ENCODE measurements at places on chromosomes 7 and 10.

DNA sequence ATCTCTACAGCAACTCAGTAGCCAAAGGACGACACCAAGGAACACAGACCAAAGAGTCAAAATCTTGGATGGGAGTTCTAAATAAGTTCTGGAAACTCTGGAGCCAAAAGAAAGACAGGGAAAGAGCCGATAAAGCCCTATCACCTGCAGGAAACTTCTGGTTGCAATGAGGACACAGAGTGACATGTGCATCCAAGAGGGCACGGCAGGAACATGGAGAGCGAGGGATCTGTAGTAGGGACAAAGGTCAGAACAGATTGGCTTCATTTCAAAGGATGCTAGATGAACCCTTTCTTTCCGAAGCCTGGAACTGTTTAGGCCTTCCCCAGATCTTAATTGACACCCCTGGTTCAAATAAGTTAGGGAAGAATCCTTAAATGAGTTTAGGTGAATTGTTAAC, 39.5 kb downstream of the CACNA2D1 start:
- DNase-seq: no peak

GRCh38 chr7:50281680-50282445, 22.7 kb upstream of the IKZF1 start:
- DNase-seq: no peak

- no peak for DNase-seq
Measured at GRCh38 chr10:124559372-124560132, 97.9 kb downstream of the LHPP start.

GRCh38 chr7:17681965-17682364, 258.3 kb downstream of the SNX13 start:
- DNase-seq: no peak

DNA sequence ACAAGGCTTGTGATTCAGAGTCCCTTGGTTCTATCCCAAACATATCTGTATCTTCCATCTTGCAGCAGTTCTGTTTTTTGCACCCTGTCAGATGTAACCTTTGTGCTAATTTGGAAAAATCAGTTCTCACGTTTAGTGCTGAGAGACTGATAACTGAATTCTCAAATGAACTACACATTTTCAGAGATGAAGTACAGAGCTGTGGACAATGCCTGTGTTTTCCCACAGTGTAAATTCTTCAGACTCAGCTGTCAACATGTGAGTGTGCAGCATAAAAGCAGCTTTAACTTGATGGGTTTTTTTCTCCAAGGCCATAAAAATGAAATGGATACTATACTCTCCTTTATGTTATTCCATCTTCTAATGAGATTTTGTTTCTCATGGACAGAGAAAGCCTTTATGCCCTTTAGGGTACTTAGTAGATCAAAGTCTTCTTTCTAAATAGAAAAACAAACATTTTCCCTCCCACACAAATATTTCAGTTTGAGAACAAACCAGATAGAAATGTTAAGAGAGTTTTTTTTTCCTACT, 150.9 kb downstream of the SEMA3A start:
- no peak for DNase-seq

GRCh38 chr7:112752576-112752975, 37.6 kb downstream of the TMEM168 start:
- no peak for DNase-seq

DNA sequence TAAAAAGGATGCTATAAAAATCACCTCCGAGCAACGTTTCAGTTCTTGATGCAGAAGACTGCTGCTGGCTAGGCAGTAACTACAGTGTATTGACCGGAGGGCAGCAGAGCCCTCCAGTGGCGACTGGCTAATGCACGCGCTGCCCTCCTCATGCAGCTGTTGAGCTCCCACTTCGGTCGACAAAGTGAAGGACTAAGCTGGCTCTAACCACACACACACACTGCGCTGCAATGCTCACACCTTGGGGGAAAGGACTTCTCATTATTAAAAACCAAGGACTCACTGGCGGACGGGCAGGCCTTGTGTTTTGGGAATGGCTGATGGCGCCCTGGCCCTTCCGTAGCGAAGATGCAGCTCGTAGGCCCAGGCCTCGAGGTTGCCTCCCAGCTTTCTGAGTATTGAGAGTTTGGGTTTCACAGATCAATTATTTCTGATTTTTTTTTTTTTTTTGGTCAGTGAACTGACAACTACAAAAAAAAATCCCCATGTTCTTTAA, 120.9 kb upstream of the DIP2C start:
- DNase-seq: no peak

DNA sequence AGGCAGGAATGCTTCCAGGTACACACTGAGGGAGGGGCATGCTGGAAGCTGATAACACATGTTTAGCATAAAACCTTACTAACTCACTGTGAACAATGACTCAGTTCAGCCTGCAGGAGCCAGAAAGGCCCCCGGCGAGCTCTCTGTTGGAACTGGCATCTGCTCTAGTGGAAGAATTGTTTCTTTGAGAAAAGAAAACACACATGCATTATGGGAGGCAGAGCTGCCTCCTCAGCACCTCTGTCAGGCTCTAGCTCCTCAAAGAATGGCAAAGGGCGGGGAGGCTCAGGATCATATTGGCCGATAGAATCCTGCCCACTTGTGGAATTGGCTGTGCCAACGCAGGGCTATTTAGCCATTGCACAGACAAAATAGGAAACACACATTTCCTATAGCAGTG, 338.3 kb downstream of the CXCL12 start:
- no peak for DNase-seq

DNA sequence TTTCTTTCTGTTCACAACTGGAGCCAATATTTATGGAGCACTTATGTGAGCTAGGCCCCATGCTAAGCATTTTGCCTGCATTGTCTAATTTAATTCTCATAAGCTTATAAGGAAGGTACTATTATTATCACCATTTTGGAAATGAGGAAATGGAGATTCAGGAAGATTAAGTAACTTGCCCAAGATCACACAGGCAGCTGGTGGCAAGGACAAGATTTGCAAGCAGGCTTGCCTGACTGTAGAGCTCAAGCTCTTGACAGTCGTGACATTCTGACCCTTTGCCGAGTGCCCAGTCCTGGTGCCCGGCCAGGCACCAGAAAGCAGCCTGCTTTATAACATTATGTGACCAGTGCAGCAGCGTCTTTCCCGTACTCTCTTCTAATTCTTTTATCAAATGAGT, 38.2 kb downstream of the WNT2 start:
- DNase-seq: no peak

GRCh38 chr10:58554316-58554715, 41.6 kb downstream of the BICC1 start:
- DNase-seq: no peak

GRCh38 chr7:88314061-88314491, 7.4 kb upstream of the STEAP4 start:
- no peak for DNase-seq

DNA sequence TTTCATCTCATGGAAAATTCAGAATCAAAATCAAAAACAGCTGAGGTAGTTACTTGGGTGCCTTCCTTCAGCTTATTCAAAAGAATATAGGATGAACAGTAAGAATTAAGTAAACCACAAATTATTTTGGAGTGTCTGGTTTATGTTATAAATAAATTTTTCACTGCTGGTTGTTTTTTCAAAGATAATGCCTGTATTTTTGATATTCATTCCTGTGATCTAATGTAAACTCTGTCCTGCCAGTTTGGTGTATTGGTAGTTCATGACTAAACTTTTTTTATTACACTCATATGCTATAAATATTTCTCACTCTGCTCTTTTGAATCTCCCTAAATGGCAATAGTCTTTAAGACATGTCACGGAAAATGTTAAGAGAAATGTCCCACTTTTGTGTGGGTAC, 11.6 kb upstream of the RAB11FIP2 start:
- no peak for DNase-seq

DNA sequence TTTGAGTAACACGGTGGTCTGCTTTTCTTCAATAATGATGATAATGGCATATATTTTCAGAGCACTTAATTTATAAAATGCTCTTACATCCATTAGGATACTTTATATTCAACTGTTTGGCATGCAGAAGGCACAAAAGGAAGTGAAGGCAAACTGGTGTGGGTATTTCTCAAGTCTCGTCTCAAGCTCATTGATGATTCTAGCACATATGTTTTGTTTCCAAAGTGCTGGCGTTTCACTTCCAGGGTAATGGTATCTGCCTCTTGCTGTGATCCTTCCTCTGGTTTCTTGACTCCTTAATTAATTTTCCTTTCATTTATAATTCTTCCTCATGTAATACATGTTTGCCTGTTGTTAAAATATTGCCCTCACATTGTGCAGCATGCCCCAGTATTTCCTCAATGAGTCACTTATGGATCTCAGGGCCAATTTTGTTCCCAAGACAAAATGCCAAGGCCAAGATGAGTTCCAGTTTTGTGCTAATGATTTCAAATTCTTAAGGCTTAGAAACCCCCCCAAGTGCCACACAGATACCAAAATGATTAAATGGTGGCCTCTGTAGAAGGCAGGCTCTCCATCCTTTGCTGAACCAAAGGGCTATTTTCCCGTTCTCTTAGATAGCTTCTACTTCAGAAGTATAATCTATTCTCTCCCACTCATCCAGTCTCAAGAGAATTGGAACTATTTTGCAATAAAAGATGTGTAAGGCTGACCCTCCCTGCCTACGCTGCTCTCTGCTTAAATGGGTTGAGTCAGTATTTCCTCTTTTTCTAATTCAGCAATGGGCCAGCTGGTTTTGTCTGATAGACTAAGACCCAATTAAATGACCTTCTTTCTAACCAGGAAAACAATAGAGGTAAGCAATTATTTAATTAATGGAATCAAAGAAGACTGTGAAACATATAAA, 171.2 kb downstream of the ZNF365 start:
- DNase-seq: no peak

GRCh38 chr7:13992596-13992964, 3.1 kb upstream of the ETV1 start:
- DNase-seq: no peak

GRCh38 chr7:137975768-137976167, 26.1 kb downstream of the CREB3L2 start:
- DNase-seq: no peak

DNA sequence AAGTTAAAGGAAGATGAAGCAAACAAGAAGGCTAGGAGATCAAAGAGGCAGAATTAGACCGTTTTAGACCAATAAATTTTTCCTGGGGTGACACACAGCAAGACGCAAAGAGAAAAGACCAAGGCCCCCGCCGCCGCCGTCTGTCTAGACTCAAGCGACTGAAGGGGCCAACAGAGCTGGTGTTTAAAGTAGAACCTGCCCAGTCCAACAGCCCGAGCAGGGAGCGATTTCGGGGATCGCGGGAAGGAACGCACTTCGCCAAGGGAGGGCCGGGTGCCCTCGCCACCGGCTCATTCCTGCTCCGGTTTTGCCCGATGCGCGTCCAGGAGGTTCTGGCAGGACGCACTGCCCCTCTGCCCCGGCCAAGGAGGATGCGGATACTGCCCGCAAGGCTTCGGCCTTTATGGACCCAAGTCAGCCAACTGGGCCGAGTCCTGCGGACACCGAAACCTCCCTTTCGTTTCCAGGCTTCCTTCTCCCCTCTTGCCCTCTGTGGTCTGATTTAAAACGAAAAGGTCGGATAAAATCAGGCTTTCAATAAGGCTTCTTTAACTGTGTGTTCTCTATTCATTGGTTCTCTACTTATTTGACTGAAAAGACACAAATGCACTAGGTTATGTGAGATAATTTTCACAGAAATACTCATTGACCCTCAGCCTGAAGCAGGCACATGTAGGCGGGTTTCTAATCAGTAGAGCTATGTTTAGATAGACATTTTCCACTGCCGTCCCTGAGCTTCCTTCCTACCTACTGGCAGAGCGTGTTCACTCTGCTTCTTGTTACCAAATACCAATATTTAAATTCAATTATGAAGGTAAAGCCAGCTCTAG, 2.2 kb upstream of the HOXA7 start:
- DNase-seq: no peak

GRCh38 chr7:26331789-26332188, 40.1 kb downstream of the SNX10 start:
- DNase-seq: no peak

DNA sequence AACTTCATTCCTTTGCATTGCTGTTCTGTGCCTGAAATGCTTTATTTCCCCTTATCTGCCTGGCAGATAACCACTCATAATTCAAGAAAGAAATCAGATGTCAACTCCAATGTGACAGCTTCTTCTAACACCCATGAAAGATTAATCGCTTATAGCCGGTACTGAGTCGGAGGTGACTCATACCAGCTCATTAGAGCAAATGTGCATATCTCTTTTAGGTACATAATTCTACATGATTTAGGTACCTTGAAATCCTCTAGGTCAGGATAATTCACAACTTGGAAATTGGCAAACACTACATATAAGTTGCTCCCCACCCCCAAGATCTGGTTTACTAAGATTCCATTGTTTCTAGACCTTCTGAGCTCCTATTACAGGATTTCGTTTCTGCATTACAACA, 554.4 kb upstream of the SORCS1 start:
- no peak for DNase-seq

GRCh38 chr7:2012981-2013380, 219.8 kb downstream of the MAD1L1 start:
- DNase-seq: no peak

DNA sequence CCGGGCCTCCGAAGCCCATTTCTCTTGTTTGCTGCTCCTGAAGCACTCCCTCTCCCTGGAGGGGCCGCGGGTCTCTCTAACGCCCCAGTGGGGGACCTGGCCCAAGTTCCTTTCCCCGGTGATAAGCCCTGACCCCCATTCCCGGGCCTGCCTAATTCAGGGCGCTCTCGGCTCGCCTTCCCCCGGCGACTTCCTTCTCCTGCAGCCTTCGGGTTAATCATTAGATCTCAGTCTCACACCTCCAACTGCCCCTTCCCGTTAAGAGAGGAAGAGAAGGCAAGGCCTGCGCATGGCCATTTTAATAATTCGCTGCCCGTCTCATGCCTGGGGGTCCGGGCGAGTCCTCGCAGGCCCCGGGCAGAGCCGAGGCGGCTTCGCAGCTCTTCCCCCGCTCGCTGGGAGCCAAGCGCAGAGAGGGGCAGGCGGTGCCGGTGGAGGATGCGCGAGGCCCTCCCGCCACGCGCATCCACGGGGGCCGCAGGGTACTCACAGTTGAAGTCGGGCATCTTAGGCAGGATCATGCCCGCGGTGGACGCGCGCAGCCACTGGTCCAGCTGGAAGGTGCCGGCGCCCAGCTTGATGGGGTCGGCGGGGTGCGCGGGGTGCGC, 1.2 kb downstream of the MNX1 start:
- no peak for DNase-seq

DNA sequence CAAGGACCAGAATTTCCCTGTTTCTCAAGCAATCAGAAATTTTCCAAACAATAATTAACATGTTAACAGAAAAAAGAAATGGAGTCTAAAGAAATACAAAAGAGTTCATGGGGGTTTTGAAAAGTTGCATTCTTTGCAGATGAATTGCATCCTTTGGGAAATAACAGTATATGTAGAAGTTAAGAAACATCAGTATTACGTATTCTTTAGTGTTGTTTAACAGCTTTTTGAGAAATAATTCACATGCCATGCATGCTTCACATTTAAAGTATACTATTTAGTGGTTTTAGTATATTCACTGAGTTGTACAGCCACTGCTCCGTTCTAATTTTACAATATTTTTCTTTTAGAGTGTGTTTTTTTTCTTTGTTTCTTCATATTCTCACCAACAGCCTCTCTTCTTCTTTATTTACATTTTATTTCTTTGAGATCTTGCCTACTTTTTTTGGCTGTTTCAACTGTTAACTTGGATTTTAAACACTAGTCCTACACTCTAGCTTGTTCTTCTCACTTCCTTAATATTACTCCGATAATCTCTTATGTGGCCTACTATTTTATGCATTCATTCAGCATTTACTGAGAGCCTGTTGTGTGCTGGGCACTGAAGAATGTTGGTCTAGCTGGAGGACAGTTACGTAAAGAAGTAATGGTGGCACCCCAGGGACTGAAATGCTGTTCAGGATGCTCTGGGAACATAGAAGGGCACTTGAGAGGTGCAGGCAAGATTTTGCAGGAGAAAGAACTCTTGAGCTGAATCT, 330.1 kb downstream of the EXOC4 start:
- DNase-seq: no peak
